ENCODE measurements at places on chromosomes 11 and 22. TPM values are rescaled to one million over a fixed set of nuclear protein-coding genes. Genes with fewer than 3 reads are reported as not detected.

The GRM5 gene
- not detected for polyA plus RNA-seq

The VSTM5 gene
- 0.12 TPM for polyA plus RNA-seq

The POU2AF2 gene
- 0.15 TPM for polyA plus RNA-seq

The TMEM86A gene
- 1.2 TPM for polyA plus RNA-seq

The SLCO2B1 gene
- polyA plus RNA-seq = 0.18 TPM
